Lung (tissue), 17 donors: ENCODE measurements at places on chromosomes 5 and 9. TPM values are rescaled to one million over a fixed set of nuclear protein-coding genes. Genes with fewer than 3 reads are reported as not detected.

GRCh38 chr9:94160594-94161501, 76.6 kb downstream of the PTPDC1 start:
- DNase-seq, result no peak
- no peak overlapping the region for H3K4me3 ChIP-seq
- H3K27ac ChIP-seq, result no peak overlapping the region
- H3K36me3 ChIP-seq, result no peaks in the 10 kb centered on the region
- H3K27me3 ChIP-seq, result no peaks in the 10 kb centered on the region
- H3K4me1 ChIP-seq, result peaks cover 4% of the 10 kb centered on the region

The PPP2R2B gene
- total RNA-seq, result 0.94 TPM

DNA sequence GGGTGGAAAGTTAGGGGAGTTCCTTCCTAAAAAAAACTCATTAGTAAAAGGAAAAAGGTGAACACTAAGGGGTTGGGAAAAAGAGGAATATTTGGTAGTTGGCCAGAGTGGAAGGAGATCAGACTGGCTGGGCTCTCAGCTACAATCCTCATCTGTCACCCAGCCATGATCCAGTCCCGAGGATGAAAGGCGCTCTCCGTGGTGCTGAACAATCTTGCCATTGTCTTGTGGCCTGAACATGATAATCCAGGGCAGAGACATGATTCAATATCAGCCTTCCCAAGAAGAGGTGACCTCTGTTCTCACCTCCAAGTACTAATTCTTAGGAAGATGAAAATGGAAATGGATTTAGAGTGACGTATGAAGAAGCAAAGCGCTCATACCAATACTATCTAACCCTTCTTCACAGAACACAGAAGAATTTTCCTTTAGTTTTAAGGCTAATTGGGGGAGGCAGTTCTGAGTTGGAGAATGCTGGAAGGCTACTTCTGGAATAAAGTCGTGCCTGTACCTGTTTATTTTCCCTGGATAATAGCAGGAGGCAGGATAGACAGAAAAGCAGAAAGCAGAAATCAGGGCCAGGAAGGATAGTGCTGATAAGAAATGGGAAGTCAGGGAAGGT, 36.6 kb upstream of the MYORG start:
- H3K4me1 ChIP-seq, result no peaks in the 10 kb centered on the region
- no peak overlapping the region for H3K27ac ChIP-seq
- H3K4me3 ChIP-seq, result no peak overlapping the region
- H3K36me3 ChIP-seq, result peaks cover 2% of the 10 kb centered on the region
- no peaks in the 10 kb centered on the region for H3K27me3 ChIP-seq

The TCF7 gene
- 6.0 TPM for total RNA-seq

DNA sequence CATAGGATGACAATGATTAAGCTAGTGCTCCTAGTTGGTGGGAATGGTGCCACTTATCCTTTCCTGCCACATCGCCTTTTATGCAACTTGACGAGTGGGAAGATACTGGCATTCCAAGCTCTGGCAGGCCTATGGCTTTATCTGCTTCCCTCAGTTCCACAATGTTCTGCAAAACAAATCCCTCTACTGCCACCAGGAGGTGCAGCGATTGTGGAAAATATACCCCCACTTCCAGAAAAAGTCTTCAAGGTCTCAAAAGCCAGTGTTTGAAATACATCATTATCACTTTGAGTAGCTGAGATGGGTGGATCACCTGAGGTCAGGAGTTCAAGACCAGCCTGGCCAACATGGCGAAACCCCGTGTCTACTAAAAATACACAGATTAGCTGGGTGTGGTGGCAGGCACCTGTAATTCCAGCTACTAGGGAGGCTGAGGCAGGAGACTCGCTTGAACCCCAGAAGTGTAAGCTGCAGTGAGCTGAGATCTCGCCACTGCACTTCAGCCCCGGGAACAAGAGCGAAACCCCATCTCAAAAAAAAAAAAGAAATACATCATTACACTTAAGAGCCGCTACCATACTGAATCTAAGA, 3.4 kb downstream of the CLINT1 start:
- no peaks in the 10 kb centered on the region for H3K36me3 ChIP-seq
- H3K27ac ChIP-seq, result no peak overlapping the region
- H3K27me3 ChIP-seq, result no peaks in the 10 kb centered on the region
- peak; percentile 63 for DNase-seq
- no peak overlapping the region for H3K4me3 ChIP-seq

DNA sequence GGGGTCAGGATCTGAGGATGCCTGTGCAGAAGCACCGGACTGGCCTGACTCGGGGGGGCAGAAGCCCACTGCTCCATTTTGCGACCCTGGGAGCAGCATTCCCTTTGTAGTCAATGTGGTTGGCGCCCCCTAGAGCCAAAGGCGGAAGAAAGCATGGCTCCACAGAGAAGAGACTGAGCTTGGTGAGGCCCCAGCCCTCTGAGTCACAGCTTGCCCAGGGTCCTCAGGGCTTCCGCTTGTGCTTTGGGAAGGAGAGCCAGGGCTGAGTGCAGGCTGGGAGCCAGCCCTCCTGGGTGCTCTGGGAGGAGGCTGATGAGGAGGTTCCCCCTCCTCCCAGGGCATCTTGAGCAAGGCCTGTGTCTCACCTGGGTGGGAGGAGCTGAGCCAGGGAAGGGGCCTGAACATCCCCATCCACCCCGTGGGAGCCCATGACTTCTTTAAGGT, 5.5 kb upstream of the AQP3 start:
- peaks cover 5% of the 10 kb centered on the region for H3K27me3 ChIP-seq
- H3K36me3 ChIP-seq, result no peaks in the 10 kb centered on the region

The RANBP3L gene
- 2.3 TPM for total RNA-seq

- H3K4me1 ChIP-seq, result peaks cover 2% of the 10 kb centered on the region
- H3K4me3 ChIP-seq, result no peak overlapping the region
- DNase-seq, result no peak
Measured at GRCh38 chr5:147742151-147742550, 40.4 kb downstream of the JAKMIP2 start.

The SH3RF2 gene
- 1.3 TPM for total RNA-seq

DNA sequence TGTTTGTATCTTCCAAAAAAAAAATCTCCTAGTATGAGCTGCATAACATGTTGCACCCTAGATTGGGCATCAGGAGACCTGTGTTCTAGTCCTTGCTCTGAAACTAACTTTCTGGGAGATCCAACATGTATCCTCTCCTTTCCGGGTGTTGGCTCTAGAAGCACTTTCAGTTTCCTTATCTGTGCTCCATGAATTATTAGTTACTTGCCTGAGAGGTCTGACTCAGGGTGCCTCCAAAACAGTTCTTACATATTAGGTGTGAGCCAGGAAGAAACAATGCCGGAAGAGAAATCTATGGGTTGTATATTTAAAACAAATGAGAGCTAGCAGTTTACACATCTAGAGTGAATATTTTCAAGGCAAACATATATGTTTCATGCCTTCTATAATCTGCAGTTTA, 36.7 kb upstream of the SLC36A2 start:
- no peak for DNase-seq
- H3K4me3 ChIP-seq, result no peak overlapping the region
- H3K4me1 ChIP-seq, result no peaks in the 10 kb centered on the region
- H3K27me3 ChIP-seq, result no peaks in the 10 kb centered on the region

The PCDHA6 gene
- 0.51 TPM for total RNA-seq

The ADAMTSL2 gene
- 20.6 TPM for total RNA-seq

The C9orf85 gene
- total RNA-seq, result 17.3 TPM

GRCh38 chr5:133936651-133937015, 31.8 kb downstream of the C5orf15 start:
- no peaks in the 10 kb centered on the region for H3K4me1 ChIP-seq
- no peak overlapping the region for H3K4me3 ChIP-seq
- no peaks in the 10 kb centered on the region for H3K27me3 ChIP-seq
- no peak overlapping the region for H3K27ac ChIP-seq
- no peaks in the 10 kb centered on the region for H3K36me3 ChIP-seq

DNA sequence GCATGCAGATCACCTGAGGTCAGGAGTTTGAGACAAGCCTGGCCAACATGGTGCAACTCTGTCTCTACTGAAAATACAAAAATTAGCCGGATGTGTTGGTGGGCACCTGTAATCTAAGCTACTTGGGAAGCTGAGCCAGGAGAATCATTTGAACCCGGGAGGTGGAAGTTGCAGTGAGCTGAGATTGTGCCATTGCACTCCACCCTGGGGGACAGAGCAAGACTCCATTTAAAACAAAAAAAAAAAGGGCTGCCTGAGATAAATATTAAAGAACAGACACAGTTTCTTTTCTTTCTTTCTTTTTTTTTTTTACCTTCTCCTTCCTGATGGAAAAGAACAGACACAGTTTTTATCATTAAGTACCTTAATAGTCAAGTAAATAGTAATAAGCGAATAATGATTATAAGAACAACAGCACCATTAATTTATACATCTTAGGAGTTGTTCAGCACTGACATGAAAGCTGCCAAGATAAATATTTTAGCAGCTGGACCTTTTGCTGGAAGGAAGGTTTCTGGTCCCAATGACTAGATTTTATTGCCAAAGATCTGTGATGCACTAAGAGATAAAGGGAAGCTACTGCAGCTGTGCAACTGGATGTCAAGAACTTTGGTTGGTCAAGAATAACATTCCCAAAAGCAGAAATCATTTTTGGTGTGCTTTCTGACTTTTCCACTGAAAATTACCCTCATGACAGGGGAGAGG, 7.0 kb downstream of the CENPP start:
- H3K36me3 ChIP-seq, result no peaks in the 10 kb centered on the region
- H3K4me1 ChIP-seq, result no peaks in the 10 kb centered on the region
- no peak overlapping the region for H3K4me3 ChIP-seq
- no peaks in the 10 kb centered on the region for H3K27me3 ChIP-seq
- no peak for DNase-seq

GRCh38 chr5:96067894-96068614, 106.4 kb upstream of the ELL2 start:
- peaks cover 4% of the 10 kb centered on the region for H3K4me1 ChIP-seq
- H3K27me3 ChIP-seq, result no peaks in the 10 kb centered on the region
- no peak for DNase-seq

- peak overlapping the region; percentile 43 for H3K4me3 ChIP-seq
- H3K36me3 ChIP-seq, result no peaks in the 10 kb centered on the region
- H3K4me1 ChIP-seq, result peaks cover 13% of the 10 kb centered on the region
- H3K27ac ChIP-seq, result peak overlapping the region; percentile 98
- no peaks in the 10 kb centered on the region for H3K27me3 ChIP-seq
Measured at GRCh38 chr9:129495620-129496472, 125.1 kb downstream of the C9orf50 start.

DNA sequence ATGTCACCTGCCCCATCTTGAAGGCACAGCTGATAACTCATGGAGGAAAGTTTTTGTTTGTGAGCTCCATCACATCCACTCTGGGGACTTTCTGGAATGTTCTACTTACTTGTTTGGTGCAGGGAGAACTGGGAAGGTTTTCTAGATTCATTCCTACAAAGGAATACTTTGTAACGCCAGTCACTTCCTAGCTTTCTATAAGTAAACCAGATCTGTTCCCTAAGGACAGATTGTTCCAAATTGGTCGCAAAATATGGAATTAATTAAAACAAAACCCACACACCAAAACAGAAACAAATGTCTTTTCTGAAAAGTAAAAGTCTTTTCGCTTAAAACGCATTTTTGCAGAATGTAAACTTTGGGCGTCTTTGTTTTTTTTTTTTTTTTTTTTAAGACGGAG, 167.6 kb downstream of the PDZD2 start:
- DNase-seq, result no peak
- H3K27ac ChIP-seq, result no peak overlapping the region
- H3K4me3 ChIP-seq, result no peak overlapping the region
- no peaks in the 10 kb centered on the region for H3K36me3 ChIP-seq
- peaks cover 1% of the 10 kb centered on the region for H3K4me1 ChIP-seq
- no peaks in the 10 kb centered on the region for H3K27me3 ChIP-seq

The CYSRT1 gene
- not detected for total RNA-seq

DNA sequence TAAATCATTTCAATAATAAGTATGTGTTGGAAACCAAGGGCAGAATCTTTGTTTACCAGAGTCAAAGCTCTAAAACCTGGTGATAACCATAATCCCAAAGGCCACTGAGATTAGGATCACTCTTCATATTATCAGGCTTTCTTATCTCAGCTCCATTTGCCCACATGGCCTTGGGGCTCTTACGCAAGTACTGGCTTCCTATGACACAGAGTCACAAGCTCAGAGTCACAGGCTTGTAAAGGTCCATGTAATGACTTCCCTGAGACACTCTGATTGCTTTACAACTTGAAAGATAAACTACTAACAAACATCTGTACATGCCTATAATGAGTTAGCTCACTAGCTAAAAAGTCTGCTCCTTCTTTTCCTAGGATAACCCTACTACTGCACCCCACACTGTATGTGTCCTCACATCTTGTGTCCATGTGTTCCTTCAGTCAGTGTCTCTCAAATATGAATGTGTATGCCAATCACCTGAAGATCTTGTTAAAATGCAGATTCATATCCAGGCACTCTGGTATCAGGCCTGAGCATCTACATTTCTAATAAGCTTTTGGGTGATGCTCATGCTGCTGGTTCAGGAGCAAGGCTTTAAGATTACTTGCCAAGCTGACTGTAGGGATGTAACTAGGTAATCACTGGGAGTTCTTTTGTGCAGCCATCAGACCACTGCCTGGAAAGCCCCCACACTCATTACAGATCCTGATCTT, 28.4 kb downstream of the SEMA6A start:
- DNase-seq, result no peak
- H3K36me3 ChIP-seq, result no peaks in the 10 kb centered on the region
- no peak overlapping the region for H3K27ac ChIP-seq
- H3K4me1 ChIP-seq, result no peaks in the 10 kb centered on the region
- no peaks in the 10 kb centered on the region for H3K27me3 ChIP-seq
- no peak overlapping the region for H3K4me3 ChIP-seq

DNA sequence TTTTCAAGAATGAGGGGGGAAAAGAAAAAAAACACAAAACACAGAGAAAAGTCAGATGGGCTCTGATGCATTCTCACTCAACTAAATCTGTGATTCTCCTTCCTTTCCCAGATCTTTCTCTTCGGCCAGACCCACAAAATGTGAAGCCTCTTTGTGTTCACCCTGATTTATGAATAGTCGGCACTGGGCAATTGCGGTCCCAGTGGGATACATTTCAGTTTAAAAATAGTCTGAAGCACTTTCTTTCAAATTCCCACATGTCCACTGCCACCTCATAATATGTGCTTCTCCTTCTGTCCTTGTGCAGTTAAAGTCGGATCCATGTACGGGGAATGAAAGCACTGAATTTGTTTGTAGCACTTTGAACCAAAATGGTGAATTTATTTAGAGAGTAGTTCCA, 995.4 kb upstream of the WWC1 start:
- H3K4me3 ChIP-seq, result no peak overlapping the region
- H3K27me3 ChIP-seq, result no peaks in the 10 kb centered on the region
- no peaks in the 10 kb centered on the region for H3K4me1 ChIP-seq
- no peak overlapping the region for H3K27ac ChIP-seq
- H3K36me3 ChIP-seq, result no peaks in the 10 kb centered on the region

The SCGB3A2 gene
- 4,264 TPM for total RNA-seq

DNA sequence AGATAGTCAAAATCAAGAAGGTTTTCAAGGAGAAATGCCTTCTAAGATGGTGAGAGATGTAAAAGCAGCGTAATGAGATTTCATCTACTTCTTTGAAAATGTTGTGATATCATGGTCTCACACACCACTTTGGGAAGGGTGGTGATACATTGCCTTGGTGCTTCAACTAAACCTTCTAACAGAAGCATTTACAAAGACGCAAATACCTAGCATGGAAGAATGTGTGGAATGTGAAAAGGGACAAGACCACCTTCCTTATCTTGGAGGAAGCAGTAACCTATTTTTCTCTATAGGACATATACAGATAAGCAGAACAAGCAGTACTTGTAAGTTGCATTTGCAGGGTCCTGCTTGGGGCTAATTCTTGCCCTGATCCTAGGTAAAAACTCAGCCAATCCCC, 38.8 kb downstream of the PCA3 start:
- H3K36me3 ChIP-seq, result no peaks in the 10 kb centered on the region
- H3K27me3 ChIP-seq, result no peaks in the 10 kb centered on the region
- no peak for DNase-seq
- no peaks in the 10 kb centered on the region for H3K4me1 ChIP-seq
- H3K4me3 ChIP-seq, result no peak overlapping the region
- H3K27ac ChIP-seq, result no peak overlapping the region

GRCh38 chr5:72543811-72544210, 36.6 kb upstream of the ZNF366 start:
- H3K27ac ChIP-seq, result no peak overlapping the region
- H3K4me3 ChIP-seq, result no peak overlapping the region
- no peaks in the 10 kb centered on the region for H3K36me3 ChIP-seq
- DNase-seq, result no peak
- H3K27me3 ChIP-seq, result no peaks in the 10 kb centered on the region
